ENCODE measurements at places on chromosomes 1 and 21. TPM values are rescaled to one million over a fixed set of nuclear protein-coding genes. Genes with fewer than 3 reads are reported as not detected.
A peak's percentile ranks its signal among the peaks of the same experiment; 100 is the strongest.

DNA sequence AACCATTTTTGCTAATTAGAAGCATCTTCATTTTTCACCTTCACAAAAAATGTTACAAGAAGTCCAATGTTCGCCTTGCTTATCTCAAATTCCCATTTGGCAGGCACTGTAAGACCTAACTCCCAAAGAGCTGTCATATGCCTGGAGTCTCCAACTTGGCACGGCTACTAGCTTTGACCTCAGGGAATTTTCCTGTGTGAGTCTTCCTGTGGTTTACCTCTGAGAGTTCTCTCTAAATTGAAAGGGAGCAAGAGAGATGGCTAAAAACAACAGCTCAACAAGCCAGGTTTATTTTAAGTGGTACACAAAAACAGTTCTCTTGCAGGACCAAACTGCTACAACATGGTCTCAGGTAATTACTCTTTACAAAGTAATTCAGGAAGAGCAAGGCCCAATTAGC, 756.0 kb upstream of the ADGRL2 start:
- peaks cover 3% of the 10 kb centered on the region for H3K4me1 ChIP-seq
- H3K27ac ChIP-seq: no peak overlapping the region
- H3K27me3 ChIP-seq: no peaks in the 10 kb centered on the region
- H3K4me3 ChIP-seq: no peak overlapping the region

- DNase-seq: no peak
- H3K27ac ChIP-seq: no peak overlapping the region
- no peak overlapping the region for H3K4me3 ChIP-seq
- no peaks in the 10 kb centered on the region for H3K36me3 ChIP-seq
Observed at GRCh38 chr1:94614168-94614815, 72.7 kb upstream of the F3 start.

- peaks cover 4% of the 10 kb centered on the region for H3K4me1 ChIP-seq
- no peaks in the 10 kb centered on the region for H3K36me3 ChIP-seq
- no peak for DNase-seq
- H3K27me3 ChIP-seq: no peaks in the 10 kb centered on the region
- peak overlapping the region; percentile 53 for H3K4me3 ChIP-seq
Observed at GRCh38 chr21:16072221-16072620, 342.4 kb downstream of the USP25 start.

- H3K36me3 ChIP-seq: no peaks in the 10 kb centered on the region
- H3K27ac ChIP-seq: no peak overlapping the region
- no peak overlapping the region for H3K4me3 ChIP-seq
- DNase-seq: no peak
- no peaks in the 10 kb centered on the region for H3K27me3 ChIP-seq
Observed at GRCh38 chr1:38605063-38605462, 254.5 kb downstream of the RRAGC start.

- H3K4me1 ChIP-seq: no peaks in the 10 kb centered on the region
- no peak overlapping the region for H3K4me3 ChIP-seq
- H3K27me3 ChIP-seq: no peaks in the 10 kb centered on the region
- no peak for DNase-seq
- H3K27ac ChIP-seq: no peak overlapping the region
Observed at GRCh38 chr1:164668491-164669400, 109.8 kb downstream of the PBX1 start.

GRCh38 chr1:24955161-24955560, 25.1 kb upstream of the RUNX3 start:
- H3K36me3 ChIP-seq: no peaks in the 10 kb centered on the region
- H3K27ac ChIP-seq: no peak overlapping the region
- H3K4me1 ChIP-seq: no peaks in the 10 kb centered on the region

- no peak overlapping the region for H3K4me3 ChIP-seq
- no peak for DNase-seq
- H3K36me3 ChIP-seq: no peaks in the 10 kb centered on the region
- H3K27ac ChIP-seq: no peak overlapping the region
Observed at GRCh38 chr1:156070548-156070947, 9.6 kb downstream of the RAB25 start.

Gene LCE3D
- not detected for total RNA-seq

Gene AMY2A
- 1.3 TPM for total RNA-seq

Gene PPT1
- total RNA-seq: 84.0 TPM

Gene ZMYND12
- total RNA-seq: 4.6 TPM

Gene S100A1
- total RNA-seq: 40.0 TPM
